ENCODE measurements at places on chromosomes 7 and 10. TPM values are rescaled to one million over a fixed set of nuclear protein-coding genes. Genes with fewer than 3 reads are reported as not detected.
A peak's percentile ranks its signal among the peaks of the same experiment; 100 is the strongest.

The RNF32 gene
- total RNA-seq: not detected

The SLC26A3 gene
- not detected for total RNA-seq

GRCh38 chr7:119996634-119997033, 276.3 kb upstream of the KCND2 start:
- no peak for DNase-seq

DNA sequence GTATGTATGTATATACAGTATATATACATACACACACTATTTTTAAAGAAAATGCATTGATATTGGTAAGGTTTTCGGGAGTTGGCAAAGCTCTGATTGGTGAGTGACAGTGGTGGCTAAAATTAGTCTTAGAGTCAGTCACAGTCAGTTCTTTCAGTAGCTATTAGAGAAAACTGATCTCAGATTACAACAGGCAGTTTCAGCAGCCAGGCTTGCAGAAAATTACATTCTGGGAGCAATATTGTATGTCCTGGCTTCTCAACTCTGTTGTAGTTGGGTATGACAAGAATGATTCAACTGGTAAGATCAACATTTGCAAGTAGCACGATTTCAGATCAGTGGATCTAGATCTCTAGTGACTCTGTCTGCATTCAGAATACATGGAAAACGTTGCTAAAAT, 897.9 kb upstream of the AUTS2 start:
- no peak for DNase-seq

- peak; percentile 51 for DNase-seq
Observed at GRCh38 chr7:55965100-55965470, 700 bp downstream of the NIPSNAP2 start.

DNA sequence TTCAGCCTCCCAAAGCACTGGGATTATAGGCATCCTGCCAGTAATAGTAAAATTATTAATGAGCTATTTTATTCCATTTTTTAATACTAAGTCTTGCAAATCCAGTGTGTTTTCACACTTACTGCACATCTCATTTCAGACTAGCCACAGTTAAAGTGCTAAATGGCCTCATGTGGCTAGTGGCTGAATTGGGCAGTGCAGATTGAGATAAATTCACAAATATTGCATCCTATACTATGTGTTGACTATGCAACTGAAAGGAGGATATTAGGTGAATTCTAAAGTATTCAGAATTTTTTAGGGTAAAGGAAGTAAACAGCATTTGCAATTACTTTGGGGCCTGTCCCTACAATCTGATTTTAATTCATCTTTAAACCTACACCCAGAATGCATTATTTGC, 10.2 kb downstream of the APBB1IP start:
- DNase-seq: no peak

All from SK-MEL-5 (cell line).